ENCODE measurements at places on chromosomes 6 and 20.

GRCh38 chr6:76418560-76419223 lies 346.2 kb upstream of the IMPG1 start:
- no peak for DNase-seq

- no peak for DNase-seq
These were observed 9.6 kb downstream of the LEMD2 start for GRCh38 chr6:33779290-33779689.

GRCh38 chr20:32969356-32970114 lies 34.7 kb downstream of the SUN5 start:
- no peak for DNase-seq

DNA sequence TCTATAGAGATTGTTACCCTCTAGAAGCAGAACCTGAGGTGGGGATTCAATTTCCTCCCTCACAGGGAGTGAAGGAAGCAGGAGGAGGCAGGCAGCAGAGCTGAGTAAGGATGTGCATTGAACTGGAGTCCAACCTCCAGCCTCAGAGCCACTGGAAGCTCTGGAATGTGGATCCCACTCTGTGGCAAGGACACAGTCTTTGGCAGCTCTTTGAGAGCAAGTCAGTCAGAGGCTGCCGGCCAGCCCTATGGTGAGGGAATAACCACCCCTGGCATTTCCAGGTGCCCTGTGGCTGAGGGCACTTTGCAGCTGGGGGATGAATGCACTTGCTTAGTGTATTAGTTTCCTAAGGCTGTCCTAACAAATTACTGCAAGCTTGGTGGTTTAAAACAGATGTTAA lies 37.2 kb downstream of the EBF4 start:
- DNase-seq, result peak; percentile 63

GRCh38 chr6:127517693-127518092 lies 1.4 kb downstream of the MTCL3 start:
- no peak for DNase-seq

GRCh38 chr6:39941820-39942219 lies 7.6 kb upstream of the MOCS1 start:
- DNase-seq, result no peak

Measured in AG08395 (cell line).